ENCODE measurements at places on chromosomes 4 and X.
A peak's percentile ranks its signal among the peaks of the same experiment; 100 is the strongest.

GRCh38 chr4:8593264-8594096, 915 bp downstream of the CPZ start:
- DNase-seq, result no peak

DNA sequence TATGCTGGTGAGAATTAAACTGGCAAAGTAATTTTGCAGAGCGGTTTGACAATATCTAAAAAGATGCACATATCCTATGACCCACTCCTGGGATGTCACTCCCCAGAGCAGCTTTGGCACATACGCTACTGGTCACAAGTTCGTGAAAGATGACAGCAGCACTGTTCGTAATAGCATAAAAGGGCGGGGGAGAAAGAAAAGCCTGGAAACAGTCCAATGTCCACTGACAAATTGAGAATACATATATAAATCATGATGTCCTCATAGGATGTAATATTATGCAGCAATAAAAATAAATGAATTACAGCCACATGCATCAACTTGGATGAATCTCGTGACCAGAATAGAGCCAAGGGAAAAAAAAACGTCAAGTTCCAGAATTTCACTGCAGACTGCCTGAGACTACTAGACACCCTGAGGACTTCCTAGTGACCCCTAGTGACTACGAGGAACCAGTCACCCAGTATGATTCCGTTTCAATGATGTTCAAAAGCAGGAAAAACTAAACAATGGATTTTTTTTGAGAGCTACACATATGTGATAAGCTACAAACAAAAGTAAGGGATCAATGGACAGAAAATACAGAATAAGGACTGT, 1.8 kb downstream of the PCSK1N start:
- no peak for DNase-seq

DNA sequence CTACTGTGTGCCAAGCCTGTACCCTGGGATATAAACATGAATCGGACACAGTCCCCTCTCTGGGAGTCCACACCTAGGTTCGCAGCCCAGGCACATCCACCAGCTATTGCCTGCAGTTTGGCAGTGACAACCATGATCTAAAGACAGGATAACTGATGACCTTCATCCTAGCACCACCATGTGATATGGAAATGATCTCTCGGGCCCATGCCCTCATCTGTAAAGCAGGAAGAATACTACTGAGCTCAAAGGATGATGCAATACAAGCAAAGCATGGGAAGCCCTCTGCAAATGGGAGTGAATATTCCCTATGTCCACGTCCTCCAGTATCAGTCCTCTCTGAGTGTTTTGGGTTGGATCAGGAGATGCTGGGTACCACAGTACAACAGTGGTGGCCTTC, 80.9 kb upstream of the MSX1 start:
- DNase-seq, result no peak

DNA sequence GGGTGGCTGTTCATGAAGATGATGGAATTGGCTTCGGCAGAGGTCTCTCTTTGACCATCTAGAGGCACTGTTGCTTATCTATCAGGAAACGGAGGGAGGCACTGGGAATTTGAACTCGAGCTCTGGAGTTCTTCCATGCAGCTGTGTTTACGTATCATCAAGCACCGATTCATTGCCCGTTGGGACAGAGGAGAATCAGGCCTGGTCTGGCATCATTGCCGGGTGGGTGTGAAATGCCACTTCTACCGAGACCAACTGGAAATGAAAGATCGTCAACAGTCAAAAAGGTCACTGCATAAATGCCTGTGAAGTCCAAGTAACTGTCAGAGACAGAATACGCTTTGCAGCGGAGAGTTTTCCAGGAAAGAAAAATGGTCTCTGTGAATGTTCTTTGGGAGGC, 166.9 kb downstream of the ASMT start:
- no peak for DNase-seq

DNA sequence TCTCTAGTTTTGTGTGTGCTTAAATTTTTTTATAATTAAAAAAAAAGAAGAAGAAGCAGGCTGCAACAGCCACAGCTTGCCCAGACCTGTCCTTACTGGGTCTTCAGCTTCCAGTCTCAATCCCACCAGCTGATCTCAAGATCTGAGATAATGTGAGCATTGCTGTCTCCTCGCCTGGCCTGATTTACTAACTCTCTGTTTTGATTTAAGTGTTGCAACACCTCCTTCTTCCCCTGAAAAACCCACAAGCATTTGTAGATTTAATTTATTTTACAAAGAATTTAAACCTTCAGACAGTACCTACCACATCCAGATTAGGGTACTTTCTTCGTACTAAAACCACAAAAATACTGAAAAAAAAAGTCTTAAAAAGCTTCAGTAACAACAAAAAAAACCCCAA, 38.0 kb downstream of the FAM241A start:
- peak; percentile 49 for DNase-seq

GRCh38 chrX:134538316-134538715, 78.4 kb downstream of the HPRT1 start:
- no peak for DNase-seq

- DNase-seq, result no peak
Observed at GRCh38 chrX:11600578-11600977, 65.1 kb downstream of the ARHGAP6 start.

DNA sequence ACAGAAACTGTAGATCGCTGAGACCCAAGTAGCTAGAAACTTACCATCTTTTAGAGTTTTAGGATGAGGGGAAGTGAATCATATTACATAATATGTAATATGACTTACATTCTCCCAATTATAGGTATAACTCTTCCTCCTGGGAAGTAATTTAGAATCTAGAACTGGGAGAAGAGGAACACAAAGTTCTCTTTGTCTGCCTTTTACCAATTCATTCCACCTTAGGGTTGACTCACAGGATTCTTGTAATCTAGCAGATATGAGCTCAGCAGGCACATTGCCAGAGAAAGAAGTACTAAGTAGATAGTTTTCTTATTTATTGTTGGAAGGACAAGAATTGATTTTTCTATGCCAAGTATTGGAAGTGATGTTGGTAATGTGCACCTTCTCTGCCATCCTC, 58.0 kb upstream of the CCSER1 start:
- DNase-seq, result no peak

GRCh38 chrX:98111684-98112083, 1228.0 kb downstream of the RPA4 start:
- no peak for DNase-seq

GRCh38 chr4:99324979-99325378, 3.8 kb upstream of the ADH1B start:
- DNase-seq, result peak; percentile 94

DNA sequence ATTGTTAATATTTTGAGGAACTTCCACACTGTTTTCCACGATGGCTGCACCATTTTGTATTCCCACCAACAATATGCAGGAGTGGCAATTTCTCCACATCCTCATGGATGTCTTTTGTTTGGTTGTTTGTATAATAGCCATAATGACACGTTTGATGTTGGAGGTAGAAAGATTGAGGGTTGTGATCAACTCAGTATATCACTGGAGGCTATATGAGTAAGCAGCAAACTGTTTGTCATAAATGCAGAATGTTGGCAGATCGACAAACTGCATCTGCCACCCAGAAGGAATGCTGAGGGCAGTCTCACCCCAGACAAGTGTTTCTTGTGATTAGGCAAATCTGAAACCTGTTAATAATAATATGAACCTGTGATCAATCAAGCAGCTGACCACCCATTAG, 243.9 kb upstream of the WDFY3 start:
- DNase-seq, result peak; percentile 2

DNA sequence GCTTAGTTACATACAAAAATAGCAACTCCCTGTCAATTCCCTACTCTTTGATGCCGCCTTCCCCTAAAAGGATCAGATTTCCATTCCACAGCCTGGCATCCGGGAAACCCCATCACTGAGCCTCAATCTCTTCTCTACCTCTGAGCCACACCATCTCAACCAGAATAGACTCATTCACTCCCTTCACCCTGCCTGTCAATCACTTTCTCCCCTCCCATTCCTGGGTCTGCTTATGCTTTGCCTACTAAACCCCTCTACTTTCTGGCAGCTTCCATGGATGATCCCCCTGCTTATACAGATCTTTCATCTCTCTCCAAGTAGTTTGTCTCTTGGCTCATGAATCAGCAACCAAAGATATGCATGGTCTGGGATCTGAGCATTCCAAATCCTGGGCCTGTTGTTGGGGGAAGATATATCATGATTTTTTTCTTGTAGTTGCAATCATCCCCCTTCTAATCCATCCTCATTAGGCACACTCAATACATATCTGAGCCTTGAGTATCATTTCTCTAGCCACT, 2.6 kb downstream of the AMER1 start:
- DNase-seq, result no peak

- DNase-seq, result no peak
Observed at GRCh38 chr4:109321232-109321631, 18.8 kb upstream of the COL25A1 start.

GRCh38 chr4:100428051-100428450, 89.8 kb downstream of the EMCN start:
- DNase-seq, result peak; percentile 85

DNA sequence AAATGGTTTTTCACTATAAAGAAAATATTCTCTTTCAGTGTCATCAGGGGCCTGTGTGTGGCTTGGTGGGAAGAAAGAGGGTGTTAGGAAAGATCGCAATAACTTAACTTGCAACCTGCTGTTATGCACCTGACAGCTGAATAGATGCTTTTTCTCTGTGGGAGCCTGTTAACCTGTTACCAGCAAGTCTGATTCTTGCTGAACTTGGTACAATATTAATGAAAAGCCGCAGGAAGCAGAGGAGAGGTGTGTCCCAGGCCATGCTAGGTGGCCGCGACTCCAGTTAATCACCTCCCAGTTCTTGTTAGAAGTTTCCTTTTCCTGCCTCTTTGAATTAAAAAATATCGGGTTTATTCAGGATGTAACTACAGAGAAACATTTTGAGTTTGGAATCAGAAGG, 494.8 kb upstream of the AGA start:
- no peak for DNase-seq

All from cardiac fibroblast (primary cell).